Skin of body (tissue), 3 donors: ENCODE measurements at places on chromosomes 1 and 21. TPM values are rescaled to one million over a fixed set of nuclear protein-coding genes. Genes with fewer than 3 reads are reported as not detected.

DNA sequence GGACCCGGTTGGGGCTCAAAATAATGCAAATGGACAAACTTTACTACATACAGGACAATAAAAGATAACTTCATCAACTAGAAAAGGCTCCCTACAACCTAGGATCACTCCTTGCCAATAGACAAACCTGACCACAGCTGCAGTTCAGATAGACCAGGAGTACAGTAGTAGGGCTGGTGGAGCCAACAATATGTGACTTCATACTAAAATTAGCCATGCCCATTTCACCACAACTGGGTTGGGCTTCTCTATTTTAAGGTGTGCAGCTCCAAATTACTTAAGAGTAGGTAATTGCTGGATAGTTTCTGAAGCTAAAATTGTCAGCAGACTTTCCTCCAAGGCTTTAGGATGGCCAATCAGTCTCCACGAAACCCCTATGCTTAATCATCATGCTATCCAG is 3.9 kb downstream of the DENND1B start:
- no peak for DNase-seq

DNA sequence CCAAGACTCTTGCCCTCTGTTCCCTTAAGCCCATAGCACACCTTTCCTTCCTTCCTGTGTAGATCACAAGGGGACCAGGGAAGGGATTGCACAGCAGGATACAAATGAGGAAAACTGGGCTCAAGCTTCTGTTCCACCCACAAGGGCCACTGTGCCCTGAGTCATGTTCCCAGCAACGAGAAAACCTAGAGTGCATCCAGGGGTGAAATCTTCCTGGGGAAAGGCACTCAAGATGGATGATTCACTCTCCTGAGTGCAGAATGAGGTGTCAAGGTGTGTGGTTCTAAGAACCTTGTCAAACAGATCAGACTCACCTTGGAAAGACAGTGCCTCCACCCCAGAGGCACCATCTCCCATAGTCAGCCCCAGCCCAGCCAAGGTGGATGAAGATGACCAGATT is 40.7 kb upstream of the EYA3 start:
- no peak for DNase-seq

DNA sequence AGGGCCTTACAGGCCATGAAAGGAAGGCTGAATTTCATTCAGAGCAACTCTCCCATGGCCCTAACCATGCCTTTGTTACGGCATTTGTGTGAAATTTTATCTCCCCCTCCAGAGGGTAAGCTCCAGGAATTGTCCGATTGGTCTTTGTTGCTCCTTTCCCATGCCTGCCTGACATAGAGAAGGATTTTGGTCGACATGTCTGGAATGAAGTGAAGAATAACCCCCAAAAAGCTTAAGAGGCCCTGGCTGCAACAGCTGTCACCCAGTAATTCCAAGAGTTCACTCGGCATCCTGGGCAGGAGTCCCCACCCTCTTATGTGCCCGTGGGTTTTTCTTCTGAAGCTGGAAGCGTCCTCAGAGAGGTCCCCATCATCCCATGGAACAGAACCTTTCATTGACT is 20.6 kb downstream of the CDA start:
- no peak for DNase-seq

- no peak for DNase-seq
These were observed 69.6 kb downstream of the DUSP10 start for GRCh38 chr1:221672239-221672645.

GRCh38 chr1:70042090-70042731 is 163.2 kb downstream of the LRRC40 start:
- DNase-seq: no peak

DNA sequence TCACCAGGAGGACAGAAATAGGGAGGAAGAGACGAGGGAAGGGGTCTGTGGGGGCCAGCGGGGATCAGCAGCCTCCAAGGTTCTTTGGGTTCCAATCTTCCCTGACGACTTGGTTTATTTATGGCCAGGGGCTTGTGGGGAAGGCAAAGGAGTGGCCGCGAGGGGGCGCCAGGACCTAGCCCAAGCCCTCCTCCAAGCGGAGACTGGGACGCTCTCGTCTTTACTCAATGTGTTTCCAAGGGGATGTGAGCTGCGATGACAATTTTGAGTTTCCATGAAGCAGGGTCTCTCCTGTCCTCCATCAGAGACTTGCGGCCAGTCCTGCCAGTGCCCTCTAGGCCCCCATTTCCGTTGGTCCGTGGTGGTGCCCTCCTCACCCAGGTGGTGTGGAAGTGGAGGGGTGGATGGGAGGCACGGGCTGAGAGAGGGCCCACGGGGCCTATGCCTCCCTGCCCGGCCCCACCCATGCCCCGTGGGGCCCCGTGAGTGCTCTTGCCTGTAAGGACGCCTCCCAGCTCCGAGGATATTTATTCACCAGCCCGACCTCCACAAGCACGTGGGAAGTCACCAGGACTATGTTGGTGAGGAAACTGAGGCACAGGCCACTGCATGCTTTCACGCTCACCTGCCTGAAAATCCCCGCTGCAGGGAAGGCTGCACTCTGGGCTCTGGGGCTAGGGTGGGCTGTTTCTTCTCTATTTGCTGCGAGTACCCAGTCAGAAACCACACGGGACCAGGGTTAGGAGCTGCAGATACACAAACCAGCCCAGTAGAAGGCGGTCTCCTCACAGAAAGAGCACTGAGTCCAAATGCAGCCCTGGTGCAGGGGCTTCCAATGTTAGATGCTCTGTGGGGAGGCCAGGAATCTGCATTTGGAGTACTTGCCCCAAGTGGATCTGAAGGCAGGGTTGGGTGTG is 26.5 kb downstream of the DMRTB1 start:
- DNase-seq: peak; percentile 85

DNA sequence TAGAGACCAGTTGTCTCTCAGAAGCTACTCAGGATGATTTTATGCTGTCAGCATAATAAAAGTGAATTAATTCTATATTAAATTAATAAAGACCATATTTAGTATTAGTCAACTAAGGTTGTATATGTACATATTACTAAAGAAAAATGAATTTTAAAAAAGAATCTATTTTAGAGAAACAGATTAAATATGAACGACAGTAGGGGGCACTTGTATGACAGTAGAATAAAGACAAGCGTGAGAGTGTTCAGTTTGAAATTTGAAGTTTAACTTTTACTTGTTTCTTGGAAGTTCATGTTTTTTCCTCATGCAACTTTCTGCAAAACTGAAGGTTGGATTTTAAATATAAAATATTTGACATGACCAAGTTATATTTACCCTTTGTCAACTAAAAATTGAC is 67.9 kb upstream of the MACF1 start:
- DNase-seq: no peak

Gene AVPR1B
- not detected for total RNA-seq

Gene ERMAP
- total RNA-seq: 10.9 TPM

Gene BTBD19
- 3.5 TPM for total RNA-seq

Gene KMO
- total RNA-seq: 0.10 TPM
